Glomerular endothelial cell (primary cell): ENCODE measurements at places on chromosomes 2 and 18. TPM values are rescaled to one million over a fixed set of nuclear protein-coding genes. Genes with fewer than 3 reads are reported as not detected.

The SERPINB3 gene
- total RNA-seq, result not detected in 2 replicates

DNA sequence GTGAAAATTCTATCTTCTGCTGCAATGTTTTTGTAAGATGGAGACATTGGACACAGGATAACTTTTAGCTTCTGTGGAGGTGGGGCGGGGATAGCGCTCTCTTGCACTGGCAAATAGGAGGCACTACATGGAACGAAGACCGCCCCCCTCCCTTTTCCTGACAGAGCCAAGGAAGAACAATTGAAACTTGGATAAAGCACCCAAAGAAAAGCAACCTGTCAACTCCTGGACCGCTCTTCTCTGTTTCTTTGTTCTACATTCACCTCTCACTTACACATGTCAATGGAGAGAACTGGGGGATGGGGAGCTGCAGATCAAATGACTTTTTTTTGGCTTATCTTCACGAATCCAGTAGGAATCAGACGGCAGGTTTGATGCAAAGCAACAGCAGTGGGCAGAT is 126.3 kb upstream of the CHAC2 start:
- DNase-seq, result no peak

The SLC9A4 gene
- not detected in 2 replicates for total RNA-seq

GRCh38 chr2:40281021-40281940 is 170.6 kb downstream of the SLC8A1 start:
- DNase-seq, result no peak

The DES gene
- not detected in 2 replicates for total RNA-seq

GRCh38 chr2:207926989-207927300 is 98.4 kb downstream of the PLEKHM3 start:
- DNase-seq, result no peak

DNA sequence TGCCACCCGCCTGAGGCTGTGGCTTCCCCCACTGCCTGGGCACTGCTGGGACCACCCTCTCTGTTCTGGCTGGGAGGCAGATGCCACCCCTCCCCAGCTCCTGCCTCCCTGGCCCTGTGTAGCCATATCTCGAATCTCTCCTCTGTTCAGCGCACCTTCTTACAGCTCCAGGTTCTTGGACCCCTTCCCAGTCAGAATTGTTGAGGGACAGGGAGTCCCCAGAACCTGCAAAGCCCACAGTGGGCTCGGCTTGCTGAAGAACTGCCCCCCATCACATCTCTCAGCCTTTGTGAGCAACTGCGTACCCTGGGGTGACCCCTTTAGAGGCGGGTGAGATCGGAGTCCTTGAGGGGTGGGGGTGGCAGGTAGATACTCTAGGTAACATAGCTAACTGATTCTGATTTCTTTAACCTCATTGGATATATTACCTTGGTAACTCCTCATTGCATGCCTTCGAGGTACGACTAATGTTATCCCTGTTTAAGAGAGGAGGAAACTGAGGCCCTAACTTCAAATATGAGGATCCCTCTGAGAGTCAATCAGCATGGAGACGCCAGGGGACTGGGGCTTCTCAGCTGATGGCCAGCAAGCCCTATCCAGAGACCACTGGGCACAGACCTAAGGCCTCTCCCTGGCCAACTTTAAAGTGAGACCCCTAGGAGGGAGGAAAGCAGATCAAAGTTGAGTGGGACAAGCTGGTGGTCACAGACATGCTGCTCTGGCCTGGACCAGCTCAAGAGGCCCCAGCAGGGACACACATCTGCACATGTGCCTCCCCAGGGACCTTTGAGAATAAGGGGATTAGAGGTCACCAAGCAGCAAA is 101.3 kb downstream of the CAPN13 start:
- DNase-seq, result no peak

The ARID5A gene
- 16.1 and 20.5 TPM in 2 replicates for total RNA-seq

- DNase-seq, result no peak
Observed at GRCh38 chr18:52903857-52904256, 563.9 kb downstream of the DCC start.

DNA sequence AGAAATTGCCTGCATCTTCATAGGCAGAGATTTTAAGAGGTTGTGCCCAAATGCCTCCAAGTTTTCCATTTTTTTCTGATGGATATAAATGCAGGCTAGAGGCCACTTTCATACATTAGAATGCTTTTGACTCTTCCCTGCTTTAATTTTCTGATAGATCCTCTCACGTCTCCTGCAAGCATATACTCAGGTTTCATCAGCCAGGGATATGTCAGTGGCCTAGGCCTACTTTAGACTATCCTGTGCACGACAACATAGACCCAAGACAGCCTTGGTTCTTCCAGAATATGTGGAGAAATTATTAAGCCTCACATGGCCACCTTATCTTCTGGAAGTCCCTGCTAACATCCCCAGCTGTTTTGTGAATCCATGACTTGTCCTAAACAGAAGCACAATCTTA is 415.9 kb downstream of the TDRD15 start:
- no peak for DNase-seq

DNA sequence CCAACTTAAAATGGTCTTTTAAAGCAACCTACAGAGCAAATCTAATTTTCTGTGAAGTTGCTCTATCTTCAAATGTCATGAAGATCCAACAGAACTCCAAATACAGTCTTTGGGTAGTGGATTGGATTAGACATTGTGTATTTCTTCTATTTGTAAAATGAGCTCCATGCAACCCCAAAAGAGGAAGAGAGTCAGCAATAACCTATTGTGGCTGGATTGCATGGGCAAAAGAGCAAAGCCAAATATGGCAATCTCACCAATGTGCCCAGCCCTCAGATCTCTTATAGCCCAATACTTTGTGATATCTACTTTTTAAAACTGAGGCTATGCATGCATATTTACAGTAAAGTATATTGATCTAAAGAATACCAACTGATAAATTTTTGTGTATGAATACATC is 146.3 kb downstream of the TXNL1 start:
- no peak for DNase-seq

- DNase-seq, result no peak
Observed at GRCh38 chr2:192487636-192488035, 292.9 kb upstream of the TMEFF2 start.

- DNase-seq, result no peak
Observed at GRCh38 chr2:45814951-45815621, 163.6 kb downstream of the PRKCE start.

- DNase-seq, result no peak
Observed at GRCh38 chr2:207238831-207239701, 73.3 kb upstream of the KLF7 start.

The ATG4B gene
- total RNA-seq, result 79.1 and 84.4 TPM in 2 replicates

DNA sequence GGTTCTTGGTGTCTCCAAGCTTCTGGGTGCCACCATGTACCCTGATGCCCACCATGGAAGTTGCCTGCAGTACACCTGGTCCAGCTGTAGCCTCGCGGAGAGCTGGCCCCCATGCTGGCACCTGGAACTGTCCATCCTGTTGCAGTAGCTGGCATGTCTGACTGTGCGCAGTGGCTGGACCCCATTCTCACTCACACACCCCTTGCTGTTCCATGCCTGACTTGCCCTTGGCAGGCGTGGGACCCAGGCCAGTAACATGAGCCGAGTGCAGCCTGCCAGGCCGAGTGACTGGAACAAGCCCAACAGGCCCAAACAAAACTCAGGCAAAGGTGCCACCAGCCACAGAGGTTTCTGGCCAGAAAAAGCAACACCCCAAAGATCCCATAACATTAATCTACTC is 73.8 kb downstream of the NEURL3 start:
- no peak for DNase-seq

DNA sequence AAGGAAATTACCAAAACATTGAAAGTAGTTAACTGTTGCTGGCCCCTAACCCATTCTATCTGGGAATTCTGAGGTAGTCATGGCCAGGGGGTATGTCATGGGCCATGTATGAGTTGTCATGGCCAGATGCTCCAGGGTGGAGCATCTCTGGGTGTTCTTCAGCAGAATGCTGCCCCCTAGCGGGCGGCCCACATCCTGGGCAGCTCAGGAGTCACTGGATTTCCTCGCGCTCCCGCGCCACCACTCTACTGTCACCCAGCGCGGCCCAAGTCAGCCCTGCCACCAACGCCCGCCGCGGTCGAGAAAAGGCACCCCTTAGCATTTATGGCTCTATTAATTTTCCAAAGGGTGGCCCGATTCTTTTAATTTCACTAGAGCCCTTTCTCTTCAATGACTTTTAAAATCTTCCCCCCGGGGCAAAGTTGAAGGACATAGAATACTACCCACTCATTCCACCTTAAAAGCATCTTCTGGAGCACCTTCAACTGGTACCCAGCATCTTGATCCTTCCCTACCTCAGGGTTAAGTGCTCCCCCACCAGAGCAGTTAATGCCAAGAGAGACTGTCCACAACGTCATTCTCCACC is 41.6 kb downstream of the PKDCC start:
- DNase-seq, result no peak

The ONECUT2 gene
- 0.06 and 0.15 TPM in 2 replicates for total RNA-seq

The TWIST2 gene
- total RNA-seq, result 4.8 and 7.2 TPM in 2 replicates

The ASTL gene
- total RNA-seq, result not detected in 2 replicates

GRCh38 chr2:79721061-79721460 is 208.2 kb downstream of the CTNNA2 start:
- DNase-seq, result no peak

The CCDC102B gene
- 8.2 and 65.4 TPM in 2 replicates for total RNA-seq

DNA sequence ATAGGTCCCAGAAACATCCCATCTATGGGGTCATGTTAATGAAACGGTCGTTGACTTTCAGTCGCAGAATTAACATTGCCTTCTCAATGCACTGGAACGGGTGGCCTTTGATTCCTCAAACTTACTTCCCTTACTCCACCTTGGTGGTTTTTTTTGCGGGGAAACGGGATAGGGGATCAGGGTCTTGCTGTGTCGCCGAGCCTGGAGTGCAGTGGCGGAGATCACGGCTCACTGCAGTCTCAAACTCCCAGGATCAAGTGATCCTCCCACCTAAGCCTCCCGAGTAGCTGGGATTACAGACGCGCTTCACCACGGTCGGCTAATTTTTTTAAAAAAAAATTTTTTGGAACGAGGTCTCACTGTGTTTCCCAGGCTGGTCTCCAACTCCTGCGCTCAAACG is 754 bp downstream of the ATG16L1 start:
- DNase-seq, result no peak

GRCh38 chr18:49795612-49796552 is 17.5 kb downstream of the ACAA2 start:
- DNase-seq, result no peak

- DNase-seq, result no peak
Observed at GRCh38 chr2:49950646-49951045, 796.3 kb upstream of the FSHR start.

GRCh38 chr2:164565359-164565758 is 55.9 kb downstream of the GRB14 start:
- no peak for DNase-seq

DNA sequence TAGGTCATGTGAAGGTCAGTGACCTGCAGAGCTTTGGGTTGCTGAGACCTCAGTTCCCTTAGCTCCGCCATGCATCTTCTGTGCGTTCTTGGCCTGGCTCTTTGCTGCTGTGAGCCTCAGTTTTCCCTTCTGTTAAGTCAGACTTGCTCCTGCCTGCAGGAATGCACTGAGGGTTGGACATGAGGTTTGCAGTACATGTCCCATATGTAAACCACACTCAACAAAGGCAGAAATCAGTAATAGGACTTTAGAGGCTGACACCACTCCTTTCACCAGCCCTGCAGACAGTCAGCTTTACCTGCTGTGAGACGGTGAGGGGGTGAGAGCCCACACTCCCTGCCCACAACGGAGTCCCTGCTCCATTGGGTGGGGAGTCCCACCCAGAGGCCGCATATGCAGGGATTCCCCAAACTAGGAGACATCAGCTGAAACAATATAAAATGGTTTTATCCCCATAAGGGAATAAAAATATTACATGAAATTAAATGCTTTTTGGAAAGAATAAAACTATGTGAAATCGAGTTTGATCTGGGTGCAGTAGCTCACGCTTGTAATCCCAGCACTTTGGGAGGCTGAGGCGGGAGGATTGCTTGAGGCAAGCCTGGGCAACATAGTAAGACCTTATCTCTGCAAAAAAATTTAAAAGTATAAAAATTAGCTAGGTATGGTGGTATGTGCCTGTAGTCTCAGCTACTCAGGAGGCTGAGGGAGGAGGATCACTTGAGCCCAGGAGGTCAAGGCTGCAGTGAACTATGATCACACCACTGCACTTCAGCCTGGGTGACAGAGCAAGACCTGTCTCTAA is 55.1 kb downstream of the MYO7B start:
- DNase-seq, result no peak

DNA sequence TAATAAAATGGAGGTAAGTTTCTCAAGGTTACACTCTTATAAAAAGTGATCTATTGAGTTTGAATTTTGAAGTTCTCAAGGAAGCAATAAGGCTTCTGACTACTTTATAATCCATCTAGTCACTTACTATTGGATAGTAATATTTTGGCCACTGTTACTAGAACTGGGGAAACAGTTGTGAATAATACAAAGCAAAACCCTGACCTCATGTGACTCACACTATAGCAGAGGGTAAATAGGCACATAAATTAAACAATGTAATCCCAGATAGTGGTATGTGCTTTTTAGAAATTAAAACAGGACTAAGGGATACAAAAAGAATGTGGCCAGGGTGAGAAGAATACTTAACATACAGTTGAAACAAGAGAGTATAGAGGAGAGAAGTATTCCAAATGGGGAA is 78.6 kb downstream of the CALCRL start:
- no peak for DNase-seq

- DNase-seq, result no peak
Observed at GRCh38 chr2:101263377-101263800, 10.7 kb downstream of the CNOT11 start.

DNA sequence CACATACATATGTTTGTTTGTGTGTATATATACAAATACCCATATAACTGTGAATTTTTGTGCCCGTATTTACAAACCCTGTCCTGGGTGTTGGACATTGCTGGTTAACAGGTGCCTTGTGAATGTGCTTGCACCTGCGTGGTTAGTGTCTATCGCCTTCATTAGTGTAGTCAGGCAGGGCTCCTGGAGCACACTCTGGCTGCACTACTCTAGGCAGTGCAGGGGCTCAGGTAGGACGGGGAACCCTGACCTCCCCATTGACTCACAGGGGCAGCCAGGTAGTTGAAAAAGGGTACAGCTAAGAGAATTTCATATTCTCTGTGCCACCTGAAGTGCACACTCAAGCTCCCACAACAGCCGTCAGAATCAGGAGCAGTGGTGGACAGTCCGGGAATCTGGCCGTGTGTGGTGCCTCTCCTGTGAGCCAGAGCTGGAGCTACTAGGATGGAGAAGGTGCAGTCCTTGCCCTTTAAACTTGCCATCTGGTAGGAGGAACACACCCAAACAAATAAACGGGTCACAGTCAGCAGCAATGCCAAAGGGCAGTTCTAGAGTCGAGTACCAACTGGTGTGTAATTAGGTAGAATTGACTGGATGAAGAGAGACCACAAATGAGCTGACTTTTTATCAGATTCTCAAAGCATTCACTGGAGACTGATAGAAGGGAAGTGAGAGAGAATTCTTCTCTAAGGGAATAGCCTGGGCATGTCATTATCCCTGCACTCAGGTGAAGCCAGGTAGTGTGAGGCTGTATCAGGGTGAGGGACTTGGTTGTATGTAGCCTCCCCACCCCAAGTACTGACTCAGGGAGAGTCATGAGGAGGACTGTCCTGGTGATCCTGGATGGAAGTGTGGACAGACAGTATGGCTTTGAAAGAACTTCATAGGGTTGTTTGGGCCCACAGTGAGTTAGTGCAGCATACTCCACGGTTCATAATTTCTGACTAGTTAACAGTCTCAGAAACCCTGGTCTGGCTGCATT is 44.1 kb downstream of the FARP2 start:
- DNase-seq, result no peak

GRCh38 chr2:27264253-27264752 is 1.5 kb upstream of the SLC30A3 start:
- DNase-seq, result no peak
